ENCODE measurements at places on chromosomes 2 and 18.

- no peak for DNase-seq
Observed at GRCh38 chr2:178452870-178453269, 1.7 kb downstream of the PJVK start.

DNA sequence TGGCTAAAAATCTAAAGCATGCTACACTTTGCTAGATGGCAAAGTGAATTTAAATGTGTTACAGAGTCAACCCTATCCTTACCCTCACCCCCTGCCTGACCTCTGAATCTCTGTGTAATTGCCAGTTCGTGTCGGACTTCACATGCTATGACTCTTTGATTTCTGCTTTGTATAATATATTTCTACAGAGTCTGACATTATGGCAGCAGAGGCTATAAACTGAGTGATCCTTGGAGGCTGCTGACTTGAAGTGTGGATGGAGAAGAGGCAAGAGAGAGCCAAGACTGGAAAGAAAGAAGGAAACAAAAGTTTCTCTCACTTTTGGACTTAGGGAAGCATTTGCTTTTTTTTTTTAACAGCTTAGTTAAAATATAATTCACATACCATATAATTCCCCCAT, 89.9 kb upstream of the CYP26B1 start:
- no peak for DNase-seq

DNA sequence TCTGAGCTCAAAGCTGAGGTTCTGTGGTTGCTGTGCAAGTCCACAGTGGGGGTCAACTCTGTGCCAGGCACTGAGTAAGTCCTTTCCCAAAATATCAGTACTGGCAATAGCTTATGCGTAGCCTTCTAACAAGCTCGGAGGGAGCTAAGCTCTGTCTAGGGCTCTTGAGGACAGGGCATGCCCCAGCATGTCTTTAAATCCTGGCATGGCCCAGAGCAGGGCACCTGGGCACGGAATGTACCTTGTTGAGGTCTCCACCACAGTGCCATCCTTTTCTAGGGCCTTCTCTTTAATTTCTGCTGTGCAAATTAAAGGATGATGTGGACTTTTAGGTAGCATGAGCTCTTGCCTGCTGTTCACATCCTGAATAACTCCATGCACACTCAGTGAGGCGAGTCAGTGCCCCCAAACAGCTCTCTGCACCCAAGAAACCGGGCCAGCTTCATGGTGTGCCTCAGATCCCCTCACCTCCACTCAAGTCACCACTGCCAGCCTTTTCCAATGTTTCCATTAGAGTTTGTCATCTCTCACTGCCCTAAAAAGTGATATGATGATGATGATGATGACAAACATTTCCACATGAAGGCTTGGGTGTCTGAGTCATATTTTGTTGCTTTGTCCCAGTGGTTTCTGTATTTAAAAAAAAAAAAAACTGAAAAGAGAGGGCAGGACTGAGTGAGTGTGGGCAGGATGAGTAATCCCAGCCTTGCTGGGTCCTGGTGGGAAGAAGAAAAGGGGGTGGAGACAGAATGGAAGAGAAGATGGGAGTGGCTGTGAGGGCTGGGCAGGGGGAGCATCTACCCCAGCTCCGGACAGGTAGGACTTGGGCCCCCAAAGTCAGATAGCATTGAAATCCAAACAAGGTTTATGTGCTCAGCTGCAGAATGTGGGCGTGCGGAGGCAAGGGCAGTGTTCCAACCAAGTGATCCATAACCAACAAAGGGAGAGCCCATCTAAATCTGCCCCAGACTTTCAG, 78.9 kb downstream of the ZBTB7C start:
- no peak for DNase-seq

DNA sequence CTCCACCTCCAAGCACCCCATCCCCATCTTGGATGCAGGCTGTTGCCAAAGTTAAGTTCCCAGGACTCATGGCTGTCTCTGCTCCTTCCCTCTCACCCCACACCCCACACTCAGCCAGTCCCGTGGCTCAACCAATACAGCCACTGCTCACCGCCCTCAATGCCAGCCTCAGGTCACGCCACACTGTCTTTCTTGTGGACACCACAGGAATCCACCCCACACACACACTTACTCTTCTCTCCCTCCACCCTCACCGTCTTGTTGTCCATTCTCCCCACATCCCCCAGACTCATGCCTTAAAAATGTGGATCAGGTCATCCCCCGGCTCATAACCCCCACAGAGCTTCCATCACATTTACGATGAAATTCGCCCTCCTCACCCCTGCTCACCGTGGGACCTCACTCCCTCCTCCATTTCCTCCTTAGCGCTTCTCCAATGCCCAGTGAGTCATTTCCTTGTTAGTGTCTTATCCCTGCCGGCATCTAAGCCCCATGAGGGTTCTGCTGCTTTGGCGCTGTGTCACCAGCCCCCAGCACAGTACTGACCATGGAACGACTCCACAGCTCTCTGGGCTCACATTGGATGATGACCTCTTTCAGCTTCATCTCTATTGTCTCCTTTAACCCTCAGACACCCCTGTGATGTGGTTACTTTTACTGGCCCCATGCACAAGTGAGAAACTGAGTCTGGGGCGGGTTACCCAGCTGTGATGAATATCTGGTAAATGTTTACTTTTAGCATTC, 13.8 kb downstream of the MLPH start:
- DNase-seq = no peak

DNA sequence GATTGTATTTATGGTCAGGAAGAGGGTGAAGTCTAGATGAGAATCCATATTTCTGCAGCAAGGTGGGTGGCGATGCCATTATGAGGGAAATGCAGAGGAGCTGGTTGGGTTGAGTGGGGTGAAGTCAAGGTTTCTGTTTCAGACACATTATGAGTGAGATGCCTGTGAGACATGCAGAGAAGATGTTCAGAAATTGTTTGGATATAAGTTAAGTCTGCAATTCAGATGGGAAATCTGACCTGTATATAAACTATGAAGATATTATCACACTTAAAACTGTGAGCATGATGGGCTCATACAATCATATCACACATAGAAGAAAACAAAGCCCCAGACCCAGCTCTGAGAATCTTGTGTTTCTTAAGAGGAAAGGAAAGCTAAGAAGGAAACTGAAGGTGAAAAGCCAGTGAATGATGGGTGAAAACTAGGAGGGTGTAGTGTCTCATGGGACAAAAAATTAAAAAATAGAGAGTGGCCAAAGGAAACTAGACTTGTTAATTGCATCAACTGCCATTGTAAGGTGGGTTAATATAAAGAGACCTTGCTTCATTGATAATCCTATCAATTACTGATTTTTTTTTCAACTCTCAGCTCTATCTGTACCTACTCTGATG, 14.2 kb downstream of the GALNT5 start:
- DNase-seq = no peak
